Activated naive CD4-positive, alpha-beta T cell treated with anti-CD3 and anti-CD28 coated beads, Interleukin-2, amount 50 U/mL, for 72 hours (primary cell): ENCODE measurements at places on chromosomes 2 and 18.

DNA sequence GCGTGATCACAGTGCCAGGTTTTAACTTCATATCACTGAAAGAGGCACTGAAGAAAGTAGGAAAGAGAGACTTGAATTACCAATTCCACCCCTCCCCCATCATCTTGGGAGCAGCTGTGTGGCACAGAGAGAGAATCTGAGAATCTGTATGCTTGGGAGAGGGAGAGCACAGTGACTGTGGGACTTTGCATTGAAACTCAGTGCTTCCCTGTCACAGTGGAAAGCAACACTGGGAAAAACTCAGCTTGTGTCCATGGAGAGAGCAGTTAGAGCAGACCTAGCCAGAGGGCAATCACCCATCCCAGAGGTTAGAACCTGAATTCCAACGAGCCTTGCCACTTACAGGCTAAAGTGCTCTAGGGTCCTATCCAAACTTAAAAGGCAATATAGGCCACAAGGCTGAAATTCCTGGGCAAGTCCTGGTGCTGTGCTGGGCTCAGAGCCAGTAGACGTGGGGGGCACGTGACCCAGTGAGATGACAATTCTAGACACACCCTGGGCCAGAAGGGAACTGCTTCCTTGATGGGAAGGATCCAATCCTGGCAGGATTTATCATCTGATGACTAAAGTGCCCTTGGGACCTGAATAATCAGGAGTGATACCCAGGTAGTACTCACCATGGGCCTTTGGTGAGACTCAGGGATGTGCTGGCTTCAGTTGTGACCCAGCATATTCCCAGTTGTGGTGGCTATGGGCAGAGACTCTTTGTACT is 15.5 kb upstream of the ABCB11 start:
- DNase-seq, result no peak

- no peak for DNase-seq
These were observed 67.4 kb upstream of the HS6ST1 start for GRCh38 chr2:128386066-128386465.

DNA sequence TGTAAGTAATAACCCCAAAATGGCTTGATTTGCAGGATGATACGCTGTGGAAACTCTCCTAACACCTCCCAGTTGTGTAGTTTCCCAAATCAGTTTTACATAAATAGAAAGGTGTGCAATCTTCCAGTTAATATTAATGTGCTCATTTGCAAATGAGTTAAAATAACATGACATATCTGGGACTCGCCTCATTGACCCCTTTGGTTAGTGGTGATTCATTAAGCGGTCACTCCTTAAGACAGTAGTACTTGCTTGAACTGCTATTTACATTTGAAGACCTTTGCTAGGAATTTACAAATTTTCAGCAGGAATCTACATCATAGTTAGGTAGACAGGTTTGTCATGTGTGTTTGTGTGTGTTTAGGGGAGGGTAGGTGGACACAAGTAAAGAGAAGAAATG is 1367.7 kb upstream of the CELF4 start:
- no peak for DNase-seq

GRCh38 chr2:37472959-37473358 is 128.5 kb downstream of the QPCT start:
- DNase-seq, result no peak

DNA sequence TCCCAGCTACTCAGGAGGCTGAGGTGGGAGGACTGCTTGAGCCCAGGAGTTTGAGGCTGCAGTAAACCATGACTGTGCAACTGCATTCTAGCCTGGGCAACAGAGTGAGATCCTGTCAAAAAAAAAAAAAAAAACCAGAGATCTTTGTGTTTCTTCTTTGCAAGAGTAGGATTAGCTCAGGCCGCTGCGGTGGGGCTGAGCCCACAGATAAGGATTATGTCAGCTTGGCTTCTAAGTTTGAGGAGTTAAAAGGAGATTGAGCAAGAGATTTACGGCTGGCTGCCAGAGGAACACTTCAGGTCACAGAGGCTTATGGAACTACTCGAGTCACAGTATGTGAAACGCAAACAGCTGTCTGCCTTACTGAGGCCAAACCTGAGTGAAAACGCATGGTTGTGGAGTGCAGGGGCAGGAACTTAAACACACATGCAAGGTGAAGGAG is 146.7 kb upstream of the L3MBTL4 start:
- no peak for DNase-seq

DNA sequence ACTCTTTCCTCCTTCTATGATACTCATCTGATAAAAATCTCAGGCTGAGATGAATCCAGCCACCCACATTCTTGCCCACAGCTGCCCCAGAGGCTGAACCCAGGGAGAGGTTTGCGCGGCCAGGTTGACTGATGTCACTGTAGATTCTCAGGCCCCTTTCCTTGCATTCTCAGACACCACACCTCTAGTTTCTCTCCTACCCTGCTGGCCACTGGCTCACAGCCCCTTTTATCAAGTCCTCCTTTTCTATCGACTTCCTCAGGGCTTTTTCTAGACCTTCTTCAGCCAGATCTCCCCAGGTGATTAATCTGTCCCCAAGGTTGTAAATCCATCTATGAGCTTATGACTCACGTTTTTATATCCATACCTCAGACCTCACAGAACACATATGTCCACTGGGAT is 99.8 kb downstream of the TACR1 start:
- DNase-seq, result no peak

DNA sequence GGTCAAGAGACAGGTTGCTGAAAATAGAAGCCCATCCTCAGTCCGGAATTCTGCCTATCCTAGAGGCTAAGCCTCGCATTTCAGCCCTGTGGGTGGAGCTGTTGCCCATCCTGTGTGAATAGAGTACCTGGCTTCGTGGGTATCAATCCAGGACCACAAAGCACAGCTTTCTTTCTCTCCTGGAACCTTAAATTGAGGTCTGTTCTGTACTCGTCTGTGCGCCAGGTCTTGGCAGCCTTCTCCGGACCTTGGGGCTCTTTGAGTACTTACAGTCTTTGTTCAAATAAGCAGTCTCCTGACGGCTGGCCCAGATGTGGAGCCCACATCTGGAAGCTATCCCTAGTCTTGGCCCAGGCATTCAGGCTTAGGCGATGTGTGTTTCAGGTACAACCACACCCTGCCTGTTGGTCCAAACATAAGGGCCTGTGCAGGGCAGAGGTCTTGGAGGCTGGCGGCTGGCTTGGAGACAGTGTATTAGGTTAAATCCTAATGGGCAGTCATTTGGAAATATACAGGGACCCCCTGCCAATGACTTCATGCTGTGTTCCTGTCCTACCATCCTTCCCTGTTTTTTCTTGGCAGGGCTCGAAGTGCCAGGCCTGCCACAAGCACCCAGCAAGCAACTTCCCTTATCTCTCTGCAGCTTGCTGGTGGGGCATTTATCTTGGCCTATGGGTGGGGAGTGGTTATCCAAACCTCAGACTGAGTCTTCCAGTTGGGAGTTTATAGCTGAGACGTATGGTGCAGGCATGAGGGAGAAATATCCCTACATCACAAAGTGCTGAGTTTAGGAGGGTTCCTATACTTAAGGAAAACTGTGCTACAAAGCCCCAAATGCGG is 294.1 kb downstream of the BCL2 start:
- DNase-seq, result no peak

- DNase-seq, result no peak
These were observed 123.1 kb downstream of the LPIN1 start for GRCh38 chr2:11869391-11869991.

DNA sequence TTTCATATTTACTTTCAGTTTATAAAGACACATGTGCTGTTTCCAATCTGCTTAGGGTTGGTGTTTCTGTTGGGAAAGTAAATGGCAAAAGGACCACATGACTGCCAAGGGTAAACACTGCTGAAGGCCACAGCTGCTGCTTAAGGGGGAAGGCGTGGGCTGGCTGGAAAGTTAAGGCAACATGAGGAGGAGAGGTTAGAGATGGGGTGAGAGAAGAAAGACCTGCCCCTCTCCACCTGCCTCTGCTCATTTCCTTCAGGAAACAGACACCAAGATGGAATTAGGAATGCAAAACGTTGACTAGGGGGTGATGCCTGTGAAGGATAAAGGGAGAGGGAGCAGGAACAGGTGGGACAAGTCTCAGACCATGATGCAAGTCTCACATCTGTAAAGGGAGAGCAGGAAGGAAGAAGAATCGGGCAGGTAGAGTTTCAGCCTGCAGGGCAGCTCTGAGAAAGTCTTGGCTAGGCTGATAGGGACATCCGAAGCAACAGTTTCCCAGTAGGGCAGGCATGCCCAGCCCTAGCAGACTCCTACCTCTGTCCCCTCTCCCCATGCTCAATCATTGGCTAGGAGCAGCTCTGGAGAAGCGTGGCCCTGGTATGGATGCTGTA is 86.0 kb downstream of the CDC42EP3 start:
- DNase-seq, result no peak

DNA sequence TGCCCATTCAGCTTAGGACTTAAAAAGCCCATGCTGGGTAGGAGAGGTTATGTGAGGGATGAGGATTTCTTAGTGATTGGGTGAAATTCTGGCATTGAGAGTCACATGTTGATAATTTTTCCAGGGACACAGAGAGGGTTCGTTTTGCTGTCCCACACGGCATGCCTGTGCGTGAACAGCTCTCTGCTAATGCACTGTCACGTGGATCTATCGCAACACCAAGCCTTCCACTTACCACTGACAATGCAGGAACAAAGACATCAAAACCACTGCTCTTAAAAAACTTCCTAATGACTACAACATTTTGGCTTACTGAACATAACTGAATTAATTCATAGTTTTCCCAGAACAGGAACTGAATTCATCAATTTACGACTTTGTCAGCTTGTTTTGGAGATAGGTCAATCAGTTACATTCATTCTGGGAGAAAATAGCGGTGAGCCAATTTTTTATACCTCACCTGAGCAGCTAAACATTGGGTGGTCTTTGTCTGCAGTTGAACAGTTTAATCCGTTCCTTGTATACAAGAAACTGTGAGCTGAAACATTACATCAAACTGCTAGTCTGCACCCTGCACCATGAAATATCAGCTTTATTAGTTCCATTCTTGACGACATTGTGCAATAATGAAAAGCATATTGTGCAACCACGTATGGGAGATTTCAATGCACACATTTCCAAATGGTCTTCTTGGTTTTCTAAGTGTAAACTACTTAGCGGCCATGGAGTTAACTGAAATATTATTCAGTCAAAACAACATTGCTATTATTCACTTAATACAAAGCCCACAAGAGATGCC is 127.1 kb downstream of the LPIN1 start:
- DNase-seq, result no peak

DNA sequence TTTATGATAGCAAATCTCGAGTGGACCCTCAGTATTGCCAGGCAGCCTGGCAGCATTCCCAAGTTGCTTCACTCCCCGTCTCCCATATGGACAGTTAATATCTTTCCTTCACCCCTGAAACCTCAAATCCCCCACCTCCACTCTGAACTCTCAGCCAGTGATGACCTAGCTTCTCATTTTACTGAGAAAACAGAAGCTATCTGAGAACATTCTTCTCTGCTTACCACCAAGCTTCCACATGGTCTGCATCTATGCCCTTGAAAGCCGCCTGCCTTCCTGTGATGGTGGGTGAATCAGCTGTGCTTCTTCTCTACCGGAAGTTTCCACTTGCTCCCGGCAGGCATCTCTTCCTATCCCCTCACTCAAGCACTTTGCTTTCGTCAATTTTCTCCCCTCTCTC is 529.2 kb downstream of the EPHA4 start:
- DNase-seq, result no peak
